Effector CD4-positive, alpha-beta T cell (primary cell): ENCODE measurements at places on chromosomes 6 and 20.

DNA sequence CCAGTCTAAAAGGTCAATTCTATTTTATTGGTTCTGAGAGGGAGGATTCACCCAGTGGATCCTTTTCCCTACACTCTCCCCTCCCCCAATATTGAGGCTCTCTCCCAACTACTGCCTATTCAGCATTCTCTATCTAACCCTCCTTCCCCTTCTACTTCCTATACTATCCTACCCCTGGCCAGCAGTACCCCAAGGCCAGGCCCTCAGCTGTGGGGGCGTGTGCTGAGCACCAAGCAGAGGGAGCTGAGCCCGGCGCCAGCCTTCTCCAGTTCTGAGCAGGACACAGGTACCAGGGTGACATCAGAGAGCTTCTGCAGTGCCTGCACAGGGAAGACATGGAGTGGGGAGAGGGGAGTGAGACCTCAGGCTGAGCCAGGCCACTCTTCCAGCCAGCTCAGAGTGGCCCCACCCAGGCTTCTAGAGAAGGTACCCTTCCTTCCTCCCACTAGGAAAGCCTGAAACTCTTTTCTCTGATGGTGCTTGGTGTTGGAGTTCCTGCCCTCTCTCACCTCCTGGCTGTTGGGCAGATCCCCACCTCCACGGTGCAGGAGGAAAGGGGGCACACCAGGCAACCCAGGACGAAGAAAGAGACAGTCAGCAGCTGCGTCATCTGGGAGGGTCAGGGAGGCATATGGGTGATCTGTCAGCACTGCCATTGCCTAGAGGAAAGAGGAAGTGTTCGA, 1.9 kb downstream of the DDAH2 start:
- DNase-seq: no peak

DNA sequence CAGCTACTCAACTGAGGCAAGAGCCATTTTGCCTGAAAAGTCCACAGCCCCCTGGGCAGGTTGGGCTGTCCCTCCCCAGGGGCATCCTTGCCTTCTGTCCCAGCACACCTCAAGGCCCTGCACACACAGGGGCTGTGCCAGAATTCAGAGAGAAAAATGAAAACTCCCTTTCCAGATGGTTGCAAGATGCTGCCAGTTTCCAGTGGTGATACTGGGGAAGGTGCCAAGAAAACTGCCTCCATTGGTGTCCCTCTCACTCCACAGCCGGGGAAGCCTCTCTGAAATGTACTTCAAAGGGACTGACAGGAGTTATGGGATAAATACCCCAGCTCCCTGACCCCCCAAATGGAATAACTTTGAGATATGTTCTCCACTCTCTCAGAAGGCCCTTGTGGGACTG, 154.2 kb upstream of the MAFB start:
- no peak for DNase-seq

GRCh38 chr20:51563486-51564332, 21.2 kb upstream of the NFATC2 start:
- no peak for DNase-seq

DNA sequence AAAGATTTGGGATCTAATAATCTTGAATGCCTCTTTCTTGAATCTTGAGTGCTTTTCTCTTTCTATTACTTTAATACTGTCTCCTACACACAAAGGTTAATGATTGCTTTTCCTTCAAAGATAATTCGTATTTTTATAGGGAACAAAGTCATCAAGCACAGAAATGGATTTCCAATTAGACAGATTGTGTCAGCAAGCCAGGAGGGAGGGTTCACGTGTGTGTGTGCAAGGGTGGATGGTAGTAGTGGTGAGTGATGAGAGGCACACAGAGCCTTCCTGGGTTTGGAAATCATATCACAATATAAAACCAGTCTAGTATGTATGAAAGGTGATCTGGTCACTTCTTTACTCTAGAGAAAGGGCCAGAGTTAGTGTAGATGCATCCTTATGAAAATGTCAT, 51.2 kb upstream of the NEDD9 start:
- DNase-seq: no peak

DNA sequence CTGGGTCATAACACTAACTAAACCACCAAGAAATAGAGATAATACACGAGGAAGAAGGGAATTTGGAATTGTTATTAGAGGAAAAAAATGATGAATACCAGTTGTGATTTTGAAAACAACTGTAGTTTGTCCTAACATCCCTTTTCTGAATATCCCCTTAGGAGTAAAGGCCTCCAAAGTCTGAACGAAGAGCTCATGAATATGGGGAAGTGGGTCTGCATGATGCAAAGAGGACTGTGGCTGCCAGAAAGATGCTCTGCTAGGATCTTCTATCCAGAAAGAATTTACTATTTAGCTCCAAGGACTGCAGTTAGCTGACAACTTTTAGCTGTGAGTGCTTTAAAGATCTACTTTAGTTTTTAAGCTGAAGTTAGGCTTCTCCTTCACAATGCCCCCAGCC, 308.8 kb upstream of the HS3ST5 start:
- DNase-seq: no peak

GRCh38 chr6:130457605-130458004, 91.8 kb downstream of the TMEM200A start:
- no peak for DNase-seq

DNA sequence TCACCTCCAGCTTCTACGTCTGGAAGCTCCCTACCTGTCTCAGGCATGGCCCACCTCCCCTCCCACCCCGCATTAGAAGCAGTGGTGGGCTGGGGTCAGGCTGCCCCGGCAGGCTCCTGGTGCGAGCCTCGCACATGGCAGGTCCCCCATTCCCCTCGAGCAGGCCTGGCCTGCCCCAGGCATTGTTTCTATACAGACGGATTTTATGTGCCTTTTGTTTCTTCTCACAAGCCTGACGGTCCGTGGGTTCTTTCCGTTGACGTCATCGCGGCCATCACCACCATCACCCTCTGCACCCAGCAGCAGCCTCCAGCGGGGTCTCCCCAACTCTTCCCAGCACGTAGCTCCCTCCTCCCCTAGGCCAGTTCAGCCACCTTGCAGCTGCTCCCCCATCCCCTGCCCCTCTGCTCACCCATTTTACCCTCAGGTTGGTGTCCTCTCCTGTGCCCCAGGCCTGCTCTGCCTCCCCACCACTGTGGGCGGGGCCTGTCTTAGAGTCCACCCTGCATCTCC, 4.6 kb downstream of the CST7 start:
- no peak for DNase-seq
